ENCODE measurements at places on chromosomes 2 and 18.

DNA sequence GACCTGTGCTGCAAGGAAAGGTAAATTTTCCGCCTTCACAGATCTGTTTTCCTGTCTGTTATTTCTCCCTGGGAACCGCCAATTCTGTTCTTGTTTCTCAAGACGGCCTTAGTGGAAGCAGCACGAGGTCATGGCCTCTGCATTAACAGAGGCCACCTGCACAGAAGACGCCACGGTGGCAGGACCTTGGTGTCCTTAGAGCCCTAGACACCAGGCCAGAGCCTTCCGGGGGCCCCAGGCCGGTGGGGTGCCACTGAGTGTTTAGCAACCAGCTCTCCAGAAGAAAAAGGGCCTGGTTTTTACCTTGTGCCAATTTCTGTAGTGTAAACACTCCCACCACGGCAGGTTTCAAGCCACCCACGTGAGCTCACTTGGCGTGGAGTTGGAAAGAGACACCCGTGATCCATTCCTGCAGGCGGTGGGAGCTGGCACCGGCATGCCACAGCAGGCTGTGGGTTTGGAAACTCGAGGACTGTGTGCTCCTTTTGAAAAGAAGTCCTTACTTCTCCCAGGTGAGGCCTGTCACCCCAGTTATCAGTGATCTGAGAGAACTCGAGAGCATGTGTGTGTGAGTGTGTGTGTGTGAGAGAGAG is 103.9 kb upstream of the HDAC4 start:
- DNase-seq: no peak

- no peak for DNase-seq
Observed at GRCh38 chr18:44848644-44849335, 168.1 kb downstream of the SETBP1 start.

- no peak for DNase-seq
Observed at GRCh38 chr18:41660654-41661053, 294.4 kb upstream of the PIK3C3 start.

DNA sequence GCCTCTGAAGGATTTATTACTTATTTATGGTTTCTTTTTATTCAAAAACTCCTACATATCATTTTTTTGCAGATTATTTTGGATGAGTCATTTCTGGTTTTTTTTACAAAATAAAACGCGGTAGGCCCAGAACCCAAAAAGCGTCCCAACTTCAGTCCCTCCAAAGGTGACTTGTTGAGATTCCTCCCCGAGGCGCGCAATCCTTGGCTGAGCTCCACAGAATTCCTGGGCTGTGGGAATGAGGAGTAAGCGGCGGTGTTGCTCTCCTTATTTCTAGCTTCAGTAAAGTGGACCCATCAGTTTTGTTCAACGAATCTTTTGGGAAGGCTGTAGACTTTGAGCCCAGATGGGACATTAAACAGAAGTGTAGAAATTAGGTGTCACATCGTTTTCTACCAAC is 67.0 kb upstream of the RMP24 start:
- DNase-seq: no peak

DNA sequence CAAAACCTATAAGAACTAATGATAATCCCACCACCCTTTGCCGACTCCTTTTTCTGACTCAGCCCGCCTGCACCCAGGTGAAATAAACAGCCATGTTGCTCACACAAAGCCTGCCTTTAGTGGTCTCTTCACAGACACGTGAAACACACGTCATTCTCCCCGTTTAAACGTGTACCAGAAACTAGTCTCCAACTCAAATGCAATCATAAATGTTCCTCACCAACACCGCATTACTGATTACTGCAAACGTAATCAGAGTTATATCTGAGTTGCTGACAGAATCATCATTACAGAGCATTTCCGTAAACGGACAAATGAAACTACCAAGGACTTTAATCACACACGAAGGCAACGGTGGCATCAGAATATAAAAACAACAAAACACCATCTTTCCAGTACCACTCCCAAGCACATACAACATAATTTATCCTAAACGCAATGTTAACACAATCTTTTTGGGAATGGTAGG is 1.9 kb downstream of the CLK1 start:
- no peak for DNase-seq

- no peak for DNase-seq
Observed at GRCh38 chr2:227626580-227627151, 9.4 kb downstream of the SCYGR4 start.

- DNase-seq: no peak
Observed at GRCh38 chr18:57533006-57533867, 53.3 kb downstream of the FECH start.

- DNase-seq: no peak
Observed at GRCh38 chr2:160139991-160140390, 60.1 kb downstream of the ITGB6 start.

DNA sequence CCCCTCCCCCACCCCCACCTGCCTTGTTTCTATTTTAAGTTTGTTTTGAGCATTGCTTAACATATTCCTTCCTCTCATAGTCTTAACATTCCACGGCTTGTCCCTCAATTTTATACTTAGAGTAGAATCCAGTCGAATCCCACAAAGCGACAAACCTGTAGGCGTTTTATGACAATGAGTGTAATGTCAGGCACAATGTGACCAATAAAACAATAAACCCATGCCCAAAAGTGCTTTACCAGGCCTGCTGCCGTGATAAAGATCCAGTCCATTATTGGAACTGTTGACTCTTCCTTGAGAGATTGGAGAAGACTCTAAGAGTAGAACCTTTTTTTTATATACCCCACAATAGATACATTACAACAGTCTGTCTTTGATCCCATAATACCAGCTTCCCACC is 6.2 kb upstream of the MRO start:
- DNase-seq: no peak

DNA sequence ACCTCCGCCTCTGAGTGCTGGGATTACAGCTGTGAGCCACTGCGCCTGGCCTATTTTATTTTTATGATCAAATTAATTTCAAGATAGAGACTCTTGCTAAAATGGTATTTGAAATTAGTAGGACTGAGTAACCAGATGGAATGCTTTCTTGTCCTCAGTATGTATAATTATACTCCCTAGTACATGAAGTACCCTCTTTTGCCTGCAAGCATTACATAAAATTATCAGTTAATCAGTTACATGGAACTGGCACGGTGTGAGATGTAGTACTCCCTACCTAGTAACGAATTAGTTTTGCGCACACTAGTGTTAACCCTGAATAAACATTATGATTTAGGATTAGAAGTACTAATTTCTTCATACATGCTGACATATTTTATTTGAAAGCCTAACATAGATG is 41.6 kb downstream of the RBBP8 start:
- DNase-seq: no peak

GRCh38 chr18:37242826-37243560 is 322.6 kb downstream of the CELF4 start:
- no peak for DNase-seq

- DNase-seq: no peak
Observed at GRCh38 chr2:74149570-74150319, 2.0 kb upstream of the BOLA3 start.

DNA sequence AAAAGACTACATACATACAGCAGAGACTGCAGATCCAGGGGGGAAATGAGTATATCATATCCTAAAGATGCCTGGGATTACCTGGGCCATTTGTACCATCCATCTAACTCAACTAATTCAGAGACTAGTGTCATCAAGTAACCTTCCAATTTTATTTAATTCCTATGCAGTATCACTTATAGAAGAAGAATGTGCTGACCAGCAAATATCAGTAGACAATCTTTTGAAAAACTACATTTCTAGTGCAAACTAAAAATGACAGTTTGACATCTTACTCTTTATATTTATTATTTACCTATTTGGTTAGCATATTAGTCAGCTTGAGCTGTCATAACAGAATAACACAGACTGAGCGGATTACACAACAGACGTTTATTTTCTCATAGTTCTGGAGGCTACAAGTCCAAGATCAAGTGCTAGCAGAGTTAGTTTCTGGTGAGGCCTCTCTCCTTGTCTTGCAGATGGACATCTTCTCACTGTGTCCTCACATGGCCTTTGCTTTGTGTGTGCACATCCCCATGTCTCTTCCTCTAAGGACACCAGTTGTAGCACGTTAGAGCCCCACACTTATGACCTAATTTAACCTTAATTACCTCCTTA is 47.0 kb downstream of the NCKAP5 start:
- no peak for DNase-seq

DNA sequence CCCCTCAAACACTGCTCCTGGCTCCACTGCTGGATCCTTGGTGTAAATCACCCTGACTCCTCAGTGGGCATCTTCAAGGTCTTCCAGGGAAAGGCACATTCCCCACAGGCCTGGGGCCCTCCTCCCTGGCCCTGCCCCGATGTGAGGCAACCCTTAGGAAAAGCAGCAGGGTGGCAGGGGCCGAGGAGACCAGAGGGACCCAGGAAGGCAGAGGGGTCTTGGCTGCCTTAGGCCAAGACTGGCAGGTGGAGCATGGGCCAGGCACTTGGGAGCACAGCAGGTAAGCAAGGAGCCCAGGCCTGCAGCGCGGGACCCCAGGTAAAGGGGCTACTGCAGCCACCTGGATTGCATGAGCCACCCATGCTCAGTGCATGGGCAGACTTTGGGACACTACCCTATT is 96.9 kb downstream of the GYPC start:
- DNase-seq: no peak

DNA sequence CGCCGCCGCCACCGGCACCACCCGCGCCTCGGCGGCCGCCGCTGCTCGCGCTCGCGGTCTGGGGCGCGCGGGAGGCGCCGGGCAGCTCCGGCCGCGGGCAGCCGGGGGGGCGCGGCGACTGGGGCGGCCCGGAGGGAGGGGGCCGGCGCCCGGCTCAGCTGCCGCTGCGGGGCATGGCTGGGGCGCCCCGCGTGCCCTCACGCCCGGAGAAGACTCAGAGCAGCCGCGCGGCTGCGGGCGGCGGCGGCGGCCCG is 295 bp downstream of the GAREM1 start:
- no peak for DNase-seq

GRCh38 chr2:154855138-154855537 is 156.6 kb downstream of the KCNJ3 start:
- no peak for DNase-seq

- no peak for DNase-seq
Observed at GRCh38 chr2:49129034-49129433, 25.3 kb downstream of the FSHR start.

DNA sequence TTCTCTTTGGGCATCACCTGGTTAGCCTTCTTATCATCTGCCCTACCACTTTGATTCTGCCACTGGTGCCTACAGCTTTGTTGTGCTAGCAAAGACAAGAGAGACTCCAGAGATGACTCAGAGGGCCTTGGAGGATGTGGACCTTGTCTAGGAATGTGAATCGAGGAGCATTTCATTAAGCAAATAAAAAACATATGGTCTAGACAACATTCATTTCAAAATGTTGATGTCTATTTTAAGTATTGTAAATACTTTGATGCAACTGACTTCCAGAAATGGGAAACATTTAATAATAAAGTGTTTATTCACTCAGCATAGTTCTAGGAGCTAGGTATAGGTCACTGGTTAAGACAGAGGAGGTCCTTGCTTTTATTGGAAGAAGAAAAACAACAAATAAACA is 195.5 kb downstream of the CDCA7 start:
- no peak for DNase-seq

GRCh38 chr2:160402501-160402900 is 91.1 kb downstream of the RBMS1 start:
- no peak for DNase-seq

- DNase-seq: no peak
Observed at GRCh38 chr2:44938287-44939105, 3.0 kb upstream of the SIX3 start.

DNA sequence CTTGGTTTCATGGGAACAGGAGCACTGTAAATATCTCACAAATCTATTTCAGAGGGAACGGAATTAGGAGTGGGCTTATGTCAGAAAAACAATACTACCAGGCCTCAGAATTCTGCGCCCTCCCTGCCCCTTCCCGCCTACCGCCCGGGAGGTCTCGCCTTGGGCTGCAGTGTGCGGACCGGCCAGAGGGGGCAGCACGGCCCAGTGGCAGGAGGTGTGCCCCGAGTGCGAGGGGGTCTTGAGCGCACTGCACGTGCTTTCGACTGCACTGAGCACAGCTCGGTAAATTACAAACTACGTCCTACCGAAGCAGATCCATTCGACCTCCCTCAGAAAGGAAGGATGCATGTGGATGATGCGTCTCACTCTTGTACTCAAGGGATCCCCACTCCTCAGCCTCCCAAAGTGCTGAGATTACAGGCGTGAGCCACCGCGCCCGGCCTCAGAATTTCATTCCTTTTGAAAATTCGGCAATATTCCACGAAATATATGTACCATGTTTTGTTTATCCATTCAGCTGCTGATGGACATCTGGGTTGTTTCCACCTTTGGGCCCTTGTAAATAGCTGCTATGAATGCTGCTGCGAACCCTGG is 297.0 kb downstream of the BCL2 start:
- no peak for DNase-seq

GRCh38 chr18:79399275-79400081 is 3.7 kb downstream of the NFATC1 start:
- no peak for DNase-seq

GRCh38 chr2:20422402-20423271 is 24.2 kb upstream of the RHOB start:
- DNase-seq: peak; percentile 39

GRCh38 chr2:46229134-46230063 is 67.8 kb upstream of the EPAS1 start:
- no peak for DNase-seq

- no peak for DNase-seq
Observed at GRCh38 chr2:227324642-227324994, 433 bp upstream of the MFF start.

DNA sequence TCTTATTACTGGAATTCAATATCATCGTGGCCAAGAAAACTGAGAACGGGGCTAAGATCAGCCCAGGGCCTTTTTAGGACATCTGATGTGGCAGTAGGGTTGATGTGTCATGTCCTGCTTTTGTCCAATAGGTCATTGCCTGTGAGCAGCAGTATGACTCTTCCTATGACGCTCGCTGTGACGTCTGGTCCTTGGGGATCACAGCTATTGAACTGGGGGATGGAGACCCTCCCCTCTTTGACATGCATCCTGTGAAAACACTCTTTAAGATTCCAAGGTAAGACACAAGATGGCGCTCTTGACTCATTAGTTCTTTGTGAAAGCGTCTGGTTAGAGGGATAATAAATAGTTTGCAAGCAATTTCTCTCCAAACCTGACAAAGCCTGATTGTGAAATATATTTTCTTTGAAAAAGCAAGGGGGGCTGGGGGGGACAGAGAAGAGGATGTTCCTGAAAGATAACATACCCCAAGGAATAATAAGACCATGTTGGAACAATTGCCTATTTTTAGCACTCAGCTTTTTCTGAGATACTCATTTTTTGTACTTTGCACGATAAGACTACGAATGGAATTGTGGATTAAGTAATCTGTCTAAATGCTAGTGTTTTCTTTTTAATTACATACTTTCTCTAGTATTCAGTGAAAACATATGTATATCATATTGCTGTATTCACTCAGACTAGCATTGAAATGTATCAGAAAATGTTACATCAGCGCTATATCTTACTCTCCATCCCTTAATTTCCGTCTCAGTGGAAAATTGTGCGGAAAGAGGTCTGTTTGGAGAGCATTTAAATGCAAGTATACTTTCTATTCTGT is 58.1 kb downstream of the MYO3B start:
- DNase-seq: no peak
